ENCODE measurements at places on chromosomes 11 and 22. TPM values are rescaled to one million over a fixed set of nuclear protein-coding genes. Genes with fewer than 3 reads are reported as not detected.

ASCL2 gene
- polyA plus RNA-seq, result 1.5 TPM

C11orf65 gene
- 2.7 TPM for polyA plus RNA-seq

DNA sequence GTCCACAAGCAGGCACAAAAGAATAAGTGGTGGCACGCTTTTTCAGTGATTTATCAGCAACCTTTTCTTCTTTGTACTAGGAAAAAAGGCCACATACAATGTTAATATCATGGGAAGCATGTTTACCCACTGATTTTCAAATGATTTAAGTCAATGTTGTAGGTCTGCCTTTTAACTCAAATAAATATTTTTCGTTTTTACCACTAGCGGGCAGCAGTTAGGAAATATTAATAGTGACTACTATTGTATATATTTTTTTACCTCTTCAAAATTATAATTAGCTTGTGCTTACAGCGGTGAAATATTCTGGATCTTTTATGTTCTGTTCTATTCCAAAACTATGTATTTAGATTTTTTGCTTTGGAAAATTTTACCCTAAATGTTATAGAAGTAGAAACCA, 6.4 kb upstream of the SLC17A6 start:
- DNase-seq, result no peak

RBMXL2 gene
- 0.18 TPM for polyA plus RNA-seq

OR10G8 gene
- not detected for polyA plus RNA-seq

P2RX6 gene
- 2.7 TPM for polyA plus RNA-seq

SCGB1A1 gene
- polyA plus RNA-seq, result not detected
